ENCODE measurements at places on chromosomes 3 and 15. TPM values are rescaled to one million over a fixed set of nuclear protein-coding genes. Genes with fewer than 3 reads are reported as not detected.

DNA sequence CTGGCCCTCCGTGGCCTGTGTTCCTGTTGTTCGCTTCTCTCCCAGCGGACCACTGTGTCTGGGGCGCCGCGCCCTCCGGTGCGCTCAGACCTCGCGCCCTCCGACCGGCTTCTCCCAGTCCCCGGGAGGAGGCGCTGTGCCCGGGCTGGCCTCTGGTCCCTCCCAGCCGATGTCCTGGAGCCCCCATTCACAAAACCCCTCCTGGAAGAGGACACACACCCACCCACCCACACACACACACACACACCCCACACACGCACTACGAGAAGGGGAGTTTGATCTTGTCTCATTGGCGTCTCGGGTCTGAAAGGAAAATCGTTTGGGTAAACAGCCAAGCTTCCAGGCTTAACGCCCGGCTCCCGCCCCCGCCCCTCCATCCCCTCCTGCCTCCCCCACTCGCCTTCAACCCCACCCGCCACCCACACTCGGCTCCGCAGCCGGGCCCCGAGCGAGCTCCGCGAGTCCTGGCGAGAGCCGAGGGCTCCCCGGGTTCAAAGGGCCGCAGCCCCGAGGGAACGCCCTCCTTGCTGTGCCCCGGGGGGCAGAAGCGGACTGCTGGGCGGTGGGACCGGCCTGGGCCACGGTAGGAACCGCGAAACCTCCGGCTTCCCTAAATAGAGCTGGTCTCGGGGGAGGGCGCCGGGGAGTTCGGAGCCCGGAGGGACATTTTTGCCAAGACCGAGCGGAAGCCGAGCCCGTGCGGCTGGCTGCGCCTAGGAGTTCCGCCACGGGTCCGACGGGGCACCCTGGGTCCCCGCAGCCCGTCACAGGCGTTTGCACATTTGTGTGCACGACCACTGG, 23.6 kb downstream of the NR2F2 start:
- DNase-seq, result no peak

DNA sequence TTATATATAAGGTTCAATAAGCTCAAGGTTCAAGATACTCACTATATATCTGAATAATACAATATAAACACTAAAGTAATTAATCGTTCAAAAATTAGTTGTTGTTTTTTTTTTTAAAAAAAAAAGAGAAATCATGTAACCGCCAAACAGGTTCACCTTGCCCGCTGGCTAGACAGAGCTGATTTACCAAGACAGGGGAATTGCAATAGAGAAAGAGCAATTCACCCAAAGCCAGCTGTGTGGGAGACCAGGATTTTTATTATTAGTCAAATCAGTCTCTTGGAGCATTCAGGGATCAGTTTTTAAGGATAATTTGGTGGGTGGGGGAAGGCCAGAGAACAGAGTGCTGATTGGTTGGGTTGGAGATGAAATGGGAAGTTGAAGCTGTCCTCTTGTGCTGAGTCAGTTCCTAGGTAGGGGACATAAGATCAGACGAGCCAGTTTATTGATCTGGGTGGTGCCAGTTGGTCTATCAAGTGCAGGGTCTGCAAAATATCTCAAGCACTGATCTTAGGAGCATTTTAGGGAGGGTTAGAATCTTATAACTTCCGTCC, 7.9 kb downstream of the HIGD1A start:
- no peak for DNase-seq

- DNase-seq, result peak; percentile 24
Observed at GRCh38 chr3:188049606-188050530, 104.1 kb upstream of the LPP start.

- DNase-seq, result peak; percentile 20
Observed at GRCh38 chr3:8500319-8500988, 1.2 kb upstream of the LMCD1 start.

Gene PARP15
- 1.9 TPM for total RNA-seq

- no peak for DNase-seq
Observed at GRCh38 chr3:171936191-171936841, 93.2 kb downstream of the TMEM212 start.

DNA sequence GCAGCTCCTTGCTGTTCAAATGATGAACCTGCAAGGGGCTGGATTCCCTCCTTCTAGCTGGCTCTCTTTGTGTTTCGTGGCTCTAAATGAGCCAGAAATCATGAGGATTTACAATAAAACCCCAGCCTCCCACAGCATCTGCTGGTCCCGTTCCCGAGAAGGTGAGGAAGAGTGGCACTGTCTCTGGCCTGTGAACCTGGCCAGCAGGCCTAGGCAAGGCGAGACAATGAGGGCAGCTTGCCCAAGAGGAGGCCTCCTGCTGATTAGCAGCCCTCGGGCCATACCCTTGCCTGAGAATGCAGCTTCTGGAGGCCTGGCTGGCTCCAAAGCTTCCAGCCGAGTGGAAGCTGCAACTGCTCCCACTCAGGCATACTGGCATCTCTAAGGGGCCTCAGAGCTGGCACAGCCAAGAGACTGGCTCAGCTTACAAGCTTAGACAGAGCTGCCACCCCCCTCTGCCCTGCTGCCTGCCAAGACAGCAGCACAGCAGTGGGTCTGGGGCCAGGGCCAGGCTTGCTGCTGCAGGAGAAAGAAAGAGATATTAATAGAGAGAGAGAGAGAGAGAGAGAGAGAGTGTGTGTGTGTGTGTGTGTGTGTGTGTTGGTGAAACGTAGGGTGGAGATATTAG, 76.5 kb downstream of the HMG20A start:
- peak; percentile 94 for DNase-seq

Gene RPP25
- 18.0 TPM for total RNA-seq

DNA sequence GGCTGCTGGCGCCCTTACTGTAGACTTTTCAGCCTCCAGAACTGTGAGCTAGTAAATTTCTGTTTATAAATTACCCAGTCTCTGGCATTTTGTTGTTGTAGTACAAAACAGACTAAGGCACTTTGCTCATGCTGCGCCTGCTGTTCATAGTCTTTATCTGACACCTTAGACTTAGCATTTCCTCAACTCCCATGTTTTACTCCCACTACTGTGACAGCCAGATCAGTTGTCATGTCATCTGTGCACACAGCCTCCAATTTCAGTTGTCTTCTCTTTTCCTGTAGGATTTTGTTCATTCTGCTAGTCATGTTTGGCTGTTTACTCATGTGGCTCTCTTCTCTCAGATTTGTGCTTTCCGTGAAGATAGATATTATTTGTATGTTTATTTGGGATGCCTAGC, 62.0 kb downstream of the TCF12 start:
- no peak for DNase-seq

DNA sequence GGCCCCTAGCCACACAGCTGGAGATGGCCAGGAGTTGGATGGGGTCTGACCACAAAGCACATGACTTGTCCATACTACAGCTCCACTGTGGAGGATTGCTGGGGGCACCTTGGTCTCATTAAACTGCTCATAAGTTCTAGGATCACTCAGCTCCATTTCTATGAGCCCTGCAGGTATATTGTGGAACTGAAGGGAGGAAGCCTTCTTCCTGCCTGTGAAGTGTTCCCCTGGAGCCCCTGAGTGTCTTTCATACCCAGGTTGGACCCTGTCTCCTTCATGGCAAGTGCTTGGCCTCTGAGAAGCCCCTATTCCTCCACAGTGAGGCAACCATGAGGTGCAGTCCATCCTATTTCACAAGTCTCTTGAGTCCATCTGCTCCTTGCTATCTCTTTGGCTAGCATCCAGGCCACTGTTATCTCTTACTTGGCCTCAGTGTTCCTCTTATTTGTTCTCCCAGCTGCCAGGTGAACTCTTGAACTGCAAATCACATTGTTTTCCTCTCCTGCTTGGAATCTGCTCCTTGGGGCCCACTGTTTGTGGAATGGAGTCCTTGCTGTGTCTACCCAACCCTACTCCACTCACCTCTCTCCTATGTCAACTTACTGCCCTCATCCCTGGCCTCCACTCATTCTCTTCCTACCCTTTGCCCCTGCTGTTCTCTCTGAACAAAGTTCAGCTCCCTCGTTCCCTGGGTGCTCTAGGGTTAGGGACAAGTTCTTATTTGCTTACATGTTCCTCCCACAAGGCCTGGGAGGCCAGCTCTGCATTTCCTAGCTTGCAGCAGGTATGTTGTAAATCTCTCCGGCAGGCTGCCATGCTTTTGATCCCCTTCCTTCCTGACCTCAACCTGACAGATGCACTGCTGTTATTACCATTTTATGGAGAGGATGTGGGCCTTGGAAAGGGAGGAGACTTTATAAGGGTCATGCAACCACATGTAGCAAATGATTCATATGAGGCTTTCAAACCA, 1.2 kb downstream of the ACOX2 start:
- DNase-seq, result no peak

- no peak for DNase-seq
Observed at GRCh38 chr3:120597445-120598049, 1.4 kb downstream of the NDUFB4 start.

- DNase-seq, result no peak
Observed at GRCh38 chr3:66532160-66532587, 31.4 kb upstream of the LRIG1 start.

DNA sequence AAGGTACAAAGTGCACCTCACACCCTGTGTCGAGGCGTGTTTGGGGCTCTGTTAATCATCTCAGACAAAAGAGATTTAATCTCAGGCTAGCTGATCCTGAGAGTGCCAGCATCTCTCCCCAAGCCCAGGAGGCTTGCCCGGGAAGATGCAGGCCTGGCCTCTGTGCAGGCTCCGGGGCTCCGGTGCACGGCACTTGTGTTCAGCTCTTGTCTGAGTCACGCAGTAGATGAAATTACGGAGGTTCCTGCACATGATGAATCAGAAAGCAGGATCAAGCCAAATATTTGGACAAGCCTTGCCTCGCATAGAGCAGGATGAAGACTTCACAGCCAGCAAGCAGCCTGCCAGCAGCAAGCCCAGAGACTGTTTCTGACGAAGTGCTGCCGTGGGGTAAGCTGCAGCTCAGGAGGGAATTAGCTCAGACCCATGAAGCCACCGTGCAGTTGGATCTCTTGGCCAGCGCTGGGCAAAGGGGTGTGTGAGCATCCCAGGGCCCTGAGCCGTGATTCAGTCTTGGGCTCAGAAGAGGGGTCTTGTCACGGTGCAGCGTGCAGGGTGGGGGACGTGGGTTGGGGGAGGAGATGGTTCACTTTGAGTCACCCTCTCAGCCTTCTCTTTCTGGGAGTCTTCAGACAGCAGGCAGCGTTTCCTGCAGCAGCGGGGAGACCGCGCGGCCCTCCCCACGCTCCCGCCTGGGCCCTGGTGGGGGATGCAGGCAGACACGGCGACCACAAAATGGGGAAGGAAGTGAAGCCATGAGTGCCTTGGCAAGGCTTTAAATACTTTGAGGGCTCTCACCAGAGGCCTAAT, 89.2 kb upstream of the MEF2A start:
- no peak for DNase-seq

Data from thyroid gland (tissue), 4 donors.